ENCODE measurements at places on chromosomes 1 and 21. TPM values are rescaled to one million over a fixed set of nuclear protein-coding genes. Genes with fewer than 3 reads are reported as not detected.

The S100A10 gene
- 243 TPM for total RNA-seq

The TNFAIP8L2 gene
- total RNA-seq, result not detected

The STRIP1 gene
- total RNA-seq, result 27.7 TPM

The HAPLN2 gene
- not detected for total RNA-seq

The ANKRD34A gene
- total RNA-seq, result 1.6 TPM

The OR10J1 gene
- total RNA-seq, result not detected

The PDZK1 gene
- not detected for total RNA-seq

The NPL gene
- total RNA-seq, result 1.4 TPM

The LENEP gene
- total RNA-seq, result not detected

The MRPL20 gene
- 107 TPM for total RNA-seq

The TXNIP gene
- 594 TPM for total RNA-seq

The ASTN1 gene
- total RNA-seq, result 0.12 TPM

The HES2 gene
- total RNA-seq, result not detected

The IKBKE gene
- 7.5 TPM for total RNA-seq

The CA14 gene
- total RNA-seq, result not detected

The PPIAL4G gene
- total RNA-seq, result not detected

The CYYR1 gene
- total RNA-seq, result not detected

The RIPPLY3 gene
- not detected for total RNA-seq

The AMPD1 gene
- total RNA-seq, result not detected

The C1orf56 gene
- 7.0 TPM for total RNA-seq

Data from pericardium fibroblast (primary cell).